CD14-positive monocyte (primary cell): ENCODE measurements at places on chromosomes 11 and 22.

DNA sequence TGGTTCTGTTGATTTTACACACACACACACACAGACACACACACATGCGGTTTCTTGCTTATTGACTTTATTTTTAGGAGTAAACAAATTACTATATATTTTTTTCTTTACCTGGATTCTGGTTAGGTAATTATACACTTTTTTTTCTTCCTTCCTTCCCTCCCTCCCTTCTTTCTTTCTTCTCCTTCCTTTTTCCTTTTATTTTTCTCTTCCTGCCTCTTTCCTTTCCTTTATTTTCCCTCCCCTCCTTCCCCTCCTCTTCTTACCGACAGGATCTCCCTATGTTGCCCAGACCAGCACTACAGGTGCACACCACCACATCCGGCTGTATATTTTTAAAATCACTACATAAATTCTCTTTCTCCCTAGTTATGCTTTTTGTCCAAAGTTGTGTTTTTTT, 3.1 kb upstream of the SPDYC start:
- no peak for DNase-seq

DNA sequence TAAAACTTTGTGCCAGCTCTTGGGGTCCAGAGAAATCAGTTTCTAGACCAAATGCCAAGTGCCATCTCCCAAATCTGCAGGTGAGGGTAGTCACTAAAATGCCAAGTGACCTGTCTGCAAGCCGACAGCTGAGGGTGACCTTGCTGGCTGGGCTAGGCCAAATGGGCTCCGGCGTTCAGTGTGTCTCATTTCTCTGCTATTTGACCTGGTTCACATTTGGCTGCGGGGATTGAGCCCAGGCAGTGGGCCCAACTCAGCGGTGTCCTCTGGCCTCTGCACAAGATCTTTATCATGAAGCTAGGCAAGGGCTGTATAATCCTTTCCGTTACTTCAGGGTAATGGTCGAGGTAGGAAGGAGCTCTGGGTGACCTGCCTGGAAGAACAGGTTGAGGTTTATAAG, 87.5 kb downstream of the SNX19 start:
- DNase-seq = no peak

DNA sequence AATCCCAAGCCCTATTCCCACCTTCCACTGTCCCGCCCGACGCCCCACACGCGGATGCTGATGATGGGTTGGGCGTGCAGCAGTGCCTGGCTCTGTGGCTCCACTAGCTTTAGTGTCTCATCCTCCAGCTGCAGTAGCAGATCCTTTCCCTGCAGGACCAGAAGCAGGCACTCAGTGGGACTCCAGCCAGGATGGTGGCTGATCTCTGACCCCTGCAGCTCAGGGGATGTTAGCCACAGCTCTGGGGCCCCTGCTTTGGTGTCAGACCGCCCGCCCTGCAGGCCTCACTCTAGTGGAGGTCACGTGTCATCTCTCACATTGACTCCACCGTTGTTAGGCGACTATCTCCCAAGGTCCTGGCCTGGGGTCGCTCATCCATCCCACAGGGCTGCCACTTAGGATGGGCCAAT, 11.8 kb downstream of the SMPD1 start:
- no peak for DNase-seq

- DNase-seq = no peak
Measured at GRCh38 chr22:42868751-42869251, 11.7 kb upstream of the ARFGAP3 start.

DNA sequence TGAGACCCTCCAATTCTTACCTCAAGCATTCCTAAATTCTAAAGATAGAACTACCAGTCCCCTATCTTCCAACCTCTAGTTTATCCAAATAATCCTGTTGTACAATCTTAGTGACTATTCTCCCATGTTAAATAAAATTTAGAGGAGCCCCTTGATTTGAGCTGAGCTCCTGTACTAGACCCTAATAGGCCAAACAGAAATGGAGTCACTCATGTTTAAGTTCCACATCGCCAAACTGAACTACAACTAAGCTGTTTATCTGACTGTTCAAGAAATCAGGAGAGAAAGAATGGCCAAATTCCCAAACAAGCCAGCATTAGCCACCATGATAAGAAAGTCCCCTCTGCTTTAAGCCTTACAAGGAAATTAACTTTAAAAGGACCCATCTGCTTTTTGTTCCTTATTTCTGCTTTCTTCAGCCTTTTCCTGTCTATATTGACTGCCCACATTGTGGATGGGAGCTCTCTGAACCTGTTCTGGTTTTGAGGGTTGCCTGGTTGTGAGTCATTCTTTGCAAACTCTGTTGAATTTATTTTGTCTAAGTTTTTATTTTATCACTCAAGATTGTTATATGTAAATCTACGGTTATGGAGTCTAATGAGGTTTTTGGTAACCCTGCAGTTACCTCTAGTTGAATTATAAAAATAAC, 90.4 kb downstream of the TTC28 start:
- no peak for DNase-seq

DNA sequence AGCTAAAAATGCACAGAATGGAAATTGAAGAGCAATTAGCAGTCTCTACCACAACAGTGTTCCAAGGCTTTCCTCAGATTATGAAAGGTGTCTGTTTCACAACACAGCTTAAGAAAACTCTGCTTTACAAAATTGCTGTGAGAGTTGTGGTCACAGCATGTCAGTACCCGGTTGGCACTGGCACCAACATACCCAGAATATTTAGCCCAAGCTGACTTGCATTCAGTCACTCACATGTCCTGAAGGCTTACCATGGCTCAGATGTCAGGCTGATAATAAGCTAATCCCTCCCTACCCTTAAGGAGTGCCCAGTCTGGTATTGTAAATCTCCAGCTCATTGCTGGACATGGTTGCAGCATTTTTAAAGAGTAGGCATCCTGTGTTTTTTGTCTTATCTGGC, 14.9 kb downstream of the NCR3LG1 start:
- DNase-seq = no peak

DNA sequence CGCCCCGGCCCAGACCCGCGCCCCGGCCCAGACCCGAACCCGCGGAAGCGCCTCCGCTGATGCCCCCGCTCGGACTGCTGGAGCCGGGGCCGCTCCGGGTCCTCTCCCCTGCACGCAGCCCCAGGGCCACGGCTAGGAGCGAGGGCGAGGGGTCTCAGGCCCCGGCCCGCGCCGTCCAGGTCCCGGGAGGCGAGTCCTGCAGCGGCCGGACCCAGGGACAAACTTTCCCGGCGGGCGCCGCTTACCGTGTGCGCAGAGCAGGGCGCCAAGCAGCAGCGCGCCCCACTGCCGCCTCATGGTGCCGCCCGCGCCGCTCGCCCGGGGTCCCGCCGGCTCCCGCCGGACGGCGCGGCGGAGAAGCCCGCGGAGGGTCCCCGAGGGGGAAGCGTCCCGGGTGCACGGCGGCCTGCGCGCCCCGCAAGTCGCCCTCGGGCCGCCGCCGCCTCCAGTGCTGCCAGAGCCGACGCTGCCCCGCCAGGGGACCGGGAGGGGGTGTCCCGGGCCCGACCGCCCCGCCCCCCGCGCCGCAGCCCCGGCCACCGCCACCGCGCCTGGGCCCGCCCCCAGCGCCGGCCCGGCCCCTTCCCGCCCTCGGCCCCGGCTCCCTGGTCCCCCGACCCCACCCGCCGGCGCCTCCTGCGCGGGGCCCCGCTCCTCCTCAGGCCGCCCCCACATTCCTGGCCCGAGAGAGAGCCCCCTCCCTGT, at the start of gene LRP4:
LRP4 (minus strand) TSS at position 468 of the 705 bp plus-strand sequence; CDS start at position 297, 171 bp downstream.
- no peak for DNase-seq

GRCh38 chr22:23070418-23071229, at the start of gene GNAZ:
TSS of gene GNAZ (plus strand) at chr22:23070519. CDS start at chr22:23095696, 25,177 bp downstream.
- peak; percentile 16 for DNase-seq

- DNase-seq = no peak
Measured at GRCh38 chr11:116856423-116856822, 19.0 kb upstream of the APOA1 start.

DNA sequence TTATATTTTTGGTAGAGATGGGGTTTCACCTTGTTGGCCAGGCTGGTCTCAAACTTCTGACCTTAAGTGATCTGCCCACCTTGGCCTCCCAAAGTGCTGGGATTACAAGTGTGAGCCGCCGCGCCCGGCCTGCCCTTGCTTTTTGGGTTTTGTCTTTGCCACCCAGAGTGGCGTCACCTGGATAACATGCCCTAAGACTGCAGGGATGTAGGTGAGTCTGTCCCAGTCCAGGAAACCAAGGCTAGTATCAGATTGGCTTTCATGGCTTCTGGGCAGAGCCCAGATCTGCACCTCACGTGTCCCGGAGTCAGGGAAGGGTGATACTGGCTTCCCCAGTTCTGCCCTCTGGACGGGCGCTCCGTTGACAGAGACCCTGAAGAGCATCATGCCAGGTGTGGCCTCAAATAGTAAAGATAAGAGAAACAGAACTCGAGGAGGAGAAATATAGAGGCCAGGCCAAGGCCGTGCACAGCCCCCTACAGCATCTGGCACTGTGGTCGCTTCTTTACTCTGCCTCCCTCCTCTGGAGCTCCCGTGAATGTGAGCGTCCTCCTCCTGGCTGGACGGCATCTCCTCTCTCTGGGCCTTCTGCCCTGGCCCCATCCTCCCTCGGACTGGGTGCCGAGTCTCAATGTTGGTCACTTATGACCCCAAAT, 7.8 kb upstream of the APOBEC3B start:
- no peak for DNase-seq

DNA sequence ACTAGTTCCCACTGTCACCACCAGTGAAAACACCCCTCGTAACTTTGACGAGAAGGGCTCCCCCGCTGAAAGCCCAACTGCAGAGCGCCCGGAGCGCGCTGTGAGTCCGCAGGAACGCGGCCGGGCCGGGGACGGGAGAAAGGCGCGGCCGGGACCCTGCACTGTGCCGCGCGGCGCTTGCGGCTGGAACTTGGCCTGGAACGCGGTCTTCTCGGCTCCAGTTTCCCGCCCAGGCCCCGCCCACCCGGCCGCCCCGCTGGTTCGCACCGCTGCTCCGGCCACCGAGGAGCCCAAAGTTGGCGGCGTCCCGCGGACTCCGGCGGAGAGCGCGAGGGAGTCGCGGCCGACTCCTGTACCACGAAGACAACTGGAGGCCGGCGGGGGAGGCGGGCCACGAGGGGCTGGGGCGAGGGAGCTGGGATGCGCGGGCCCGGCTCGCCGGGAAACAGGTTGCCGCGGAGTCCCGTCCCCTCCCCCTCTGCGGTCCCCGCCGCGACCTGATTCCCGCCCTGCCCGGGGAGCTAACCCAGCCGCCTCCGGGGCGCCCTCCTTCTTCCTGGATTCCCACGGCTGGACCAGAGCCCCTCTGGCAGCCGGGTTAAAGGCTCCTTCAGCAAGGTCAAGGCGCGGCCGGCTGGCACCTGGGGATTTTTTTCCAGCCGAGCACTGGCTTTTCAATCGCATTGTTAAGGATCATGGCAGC, 3.4 kb downstream of the TENM4 start:
- DNase-seq = no peak

DNA sequence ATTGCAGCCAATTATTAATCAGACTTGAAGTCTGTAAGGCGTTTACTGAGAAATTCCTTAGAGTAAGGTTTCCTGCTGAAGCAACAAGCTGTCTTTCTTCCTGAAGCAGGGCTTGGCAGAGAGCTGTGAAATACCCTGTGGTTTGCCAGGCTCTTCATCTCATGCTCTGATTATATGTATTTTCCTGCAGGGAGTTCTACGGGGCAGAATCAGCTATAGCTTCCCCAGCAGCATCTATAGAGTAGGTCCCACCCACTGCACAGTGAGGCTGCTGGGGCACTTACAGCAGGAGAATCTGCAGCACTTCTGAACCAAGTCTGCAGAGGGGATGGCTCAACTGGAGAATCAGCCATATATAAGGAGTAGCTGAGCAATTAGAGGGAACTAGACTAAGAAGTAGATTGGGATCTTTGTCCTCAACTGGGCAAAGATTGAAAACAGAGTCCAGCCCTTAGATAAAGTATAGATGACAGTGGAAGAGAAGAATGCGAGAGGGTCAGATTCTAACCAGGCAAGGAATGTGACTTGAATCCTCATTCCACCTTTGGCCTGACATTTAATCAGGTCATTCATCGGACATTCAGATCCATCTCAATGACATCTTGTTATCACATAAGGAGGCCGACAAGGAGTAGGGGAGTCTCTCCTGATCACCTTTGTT, 37.6 kb downstream of the CNTF start:
- no peak for DNase-seq

GRCh38 chr11:26953770-26954392, 40.0 kb upstream of the FIBIN start:
- no peak for DNase-seq

GRCh38 chr11:45654231-45655011, 11.0 kb downstream of the CHST1 start:
- no peak for DNase-seq

- DNase-seq = peak; percentile 58
Measured at GRCh38 chr11:36431429-36432092, 78.5 kb downstream of the TRAF6 start.

DNA sequence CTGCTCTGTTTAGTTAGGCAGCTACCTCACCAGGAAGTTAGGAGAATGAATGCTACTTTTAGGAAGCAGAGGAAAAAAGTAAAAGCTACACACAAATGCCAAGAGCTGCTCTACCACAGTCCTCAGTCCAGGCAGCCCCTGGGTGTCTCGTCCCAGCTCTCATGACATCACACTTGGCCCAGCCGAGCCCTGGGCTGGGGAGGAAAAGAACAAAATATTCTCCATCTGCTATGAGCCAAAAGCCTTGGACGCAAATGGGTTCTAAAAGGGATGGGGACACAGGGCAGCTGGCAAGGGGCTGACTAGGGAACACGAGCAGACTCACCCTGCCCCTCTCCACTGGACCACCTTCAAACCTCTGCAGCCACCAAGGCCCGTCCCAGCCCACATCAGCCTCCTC, 26.1 kb downstream of the TMEM184B start:
- DNase-seq = no peak

DNA sequence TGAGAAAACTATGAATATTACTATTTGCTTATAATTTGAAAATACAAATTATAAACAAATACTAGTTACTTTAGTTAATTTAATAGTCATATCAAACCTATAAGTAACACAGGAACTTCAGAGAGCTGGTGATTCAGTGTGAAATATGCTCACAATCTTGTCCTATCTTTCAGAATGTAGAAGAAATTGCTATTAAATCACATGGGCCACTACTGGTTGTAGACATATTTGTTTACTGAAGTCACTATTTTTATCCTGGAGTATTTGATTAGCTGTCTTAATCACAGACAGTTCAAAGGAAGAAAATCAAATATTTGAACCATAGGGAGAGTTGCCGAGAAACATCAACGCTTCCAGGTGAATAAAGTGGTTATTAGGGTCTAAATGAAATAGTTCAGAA, 187.6 kb upstream of the ANO3 start:
- no peak for DNase-seq
